Uterus (tissue), 4 donors: ENCODE measurements at places on chromosomes 2 and 18.

GRCh38 chr18:10771053-10771709 lies 245.4 kb downstream of the NAPG start:
- no peak for DNase-seq

DNA sequence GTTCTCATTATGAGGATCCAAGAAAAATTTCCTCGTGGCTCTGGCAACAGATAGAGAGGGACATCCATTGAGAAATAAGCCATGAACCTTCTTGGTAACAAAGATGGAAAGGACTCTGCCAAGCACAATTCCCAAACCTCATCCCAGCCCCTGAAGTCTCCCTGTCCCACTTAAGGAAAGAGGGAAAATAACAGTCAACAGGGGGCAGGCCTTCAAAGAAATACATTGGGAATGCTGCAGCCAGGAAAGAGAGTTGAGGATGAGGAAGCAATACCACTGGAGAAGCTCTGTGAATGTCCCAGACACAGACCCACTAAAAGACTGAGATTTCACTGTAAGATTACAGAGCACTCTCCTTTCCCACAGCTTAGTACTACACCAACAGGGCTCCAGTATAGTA lies 93.2 kb downstream of the CD226 start:
- no peak for DNase-seq

GRCh38 chr2:210190345-210190744 lies 19.1 kb upstream of the KANSL1L start:
- DNase-seq, result no peak

DNA sequence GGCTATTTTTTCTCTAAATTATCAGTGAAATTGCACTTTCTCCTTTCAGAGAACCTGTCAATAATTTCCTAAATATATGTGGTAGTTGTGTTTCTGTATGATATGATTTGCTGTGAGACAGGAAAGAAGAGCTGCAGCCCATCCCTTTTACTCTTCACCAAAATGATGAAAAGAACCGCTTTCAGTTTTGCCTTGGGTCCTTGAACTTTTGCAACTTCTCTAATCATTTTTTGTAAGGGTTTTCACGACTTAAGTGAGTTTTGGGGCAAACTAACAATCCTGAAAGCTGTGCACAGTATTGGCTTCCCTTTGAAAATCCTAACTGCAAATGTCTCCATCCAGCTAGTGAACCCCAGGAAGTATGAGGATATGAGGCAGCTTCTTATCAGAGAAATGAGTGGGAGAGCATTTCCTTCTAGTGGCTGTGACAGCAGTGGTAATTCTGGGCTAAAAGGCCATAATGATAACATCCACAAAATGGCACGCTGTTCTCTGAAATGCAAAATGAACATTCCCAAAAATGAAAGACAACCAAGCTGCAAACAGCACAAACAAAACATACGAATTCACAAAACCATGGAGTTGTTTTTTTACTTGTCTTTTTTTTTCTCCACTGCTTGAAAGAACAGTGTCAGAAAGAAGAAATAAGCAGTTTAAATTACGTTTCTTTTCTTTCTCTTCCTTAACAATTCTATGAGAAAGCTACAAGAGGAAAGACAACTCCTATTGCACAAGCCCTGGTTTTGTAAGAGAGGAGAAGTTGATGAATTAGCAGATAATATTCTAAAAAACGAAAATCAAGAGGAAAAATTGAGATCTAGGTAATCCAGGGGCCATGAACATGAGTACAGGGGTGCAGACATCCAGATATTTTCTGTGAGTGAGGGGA lies 1291.6 kb upstream of the ZEB2 start:
- no peak for DNase-seq

DNA sequence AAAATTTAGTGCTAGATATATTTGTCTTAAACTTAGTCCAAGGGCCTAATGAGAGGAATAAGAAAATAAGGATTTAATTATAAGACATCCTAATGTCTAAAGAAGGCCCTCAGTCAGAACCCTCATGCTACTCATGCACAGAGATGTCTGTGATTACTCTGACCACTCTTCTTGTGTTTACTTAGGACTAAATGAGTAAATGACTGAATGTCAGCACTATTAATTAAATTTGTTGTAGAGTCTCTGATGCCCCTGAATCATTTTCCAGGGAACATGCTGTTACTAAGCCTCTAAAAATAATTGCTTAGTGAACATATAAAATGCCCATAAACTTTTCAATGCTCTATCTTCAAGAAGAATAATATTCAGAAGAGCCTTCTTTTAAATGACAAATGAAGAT lies 32.4 kb downstream of the GULP1 start:
- DNase-seq, result no peak

DNA sequence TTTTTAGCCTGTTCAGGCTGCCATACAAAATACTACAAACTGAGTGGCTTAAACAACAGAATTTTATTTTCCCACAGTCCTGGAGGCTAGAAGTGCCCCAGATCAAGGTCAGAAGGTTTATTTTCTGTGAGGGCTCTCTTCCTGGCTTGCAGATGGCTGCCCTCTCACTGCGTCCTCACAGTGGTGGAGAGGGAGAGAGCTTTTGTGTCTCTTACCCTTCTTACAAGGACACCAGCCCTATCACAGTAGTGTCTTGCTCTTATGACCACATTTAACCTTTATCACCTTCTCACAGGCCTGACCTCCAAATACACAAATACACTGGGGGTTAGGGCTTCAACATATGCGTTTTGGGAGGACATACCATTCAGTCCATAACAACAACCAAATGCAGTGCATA lies 11.7 kb downstream of the WDR7 start:
- no peak for DNase-seq

DNA sequence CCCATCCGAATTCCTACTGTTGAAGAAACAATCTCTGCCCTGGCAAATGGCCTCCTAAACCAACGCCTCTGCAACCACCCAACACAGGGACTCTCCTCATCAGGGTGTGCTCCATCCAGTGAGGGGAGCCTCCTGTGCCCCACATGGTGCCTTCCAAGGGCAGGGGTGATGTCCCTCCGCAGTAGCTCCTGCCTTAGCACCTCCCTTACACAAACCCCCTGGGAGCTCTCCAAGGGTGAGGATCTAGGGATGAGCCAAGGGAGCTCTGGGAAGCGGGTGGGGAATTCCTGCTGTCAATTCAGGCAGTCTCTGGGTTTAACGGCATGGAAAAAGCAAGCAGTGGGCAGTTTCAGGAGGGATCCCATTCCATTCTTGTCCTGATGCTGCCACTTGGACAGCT lies 3.8 kb downstream of the GALNT14 start:
- no peak for DNase-seq

- no peak for DNase-seq
Observed at GRCh38 chr2:184938221-184938985, 340.1 kb downstream of the ZNF804A start.

GRCh38 chr2:84676295-84676694 lies 160.0 kb downstream of the DNAH6 start:
- DNase-seq, result no peak

DNA sequence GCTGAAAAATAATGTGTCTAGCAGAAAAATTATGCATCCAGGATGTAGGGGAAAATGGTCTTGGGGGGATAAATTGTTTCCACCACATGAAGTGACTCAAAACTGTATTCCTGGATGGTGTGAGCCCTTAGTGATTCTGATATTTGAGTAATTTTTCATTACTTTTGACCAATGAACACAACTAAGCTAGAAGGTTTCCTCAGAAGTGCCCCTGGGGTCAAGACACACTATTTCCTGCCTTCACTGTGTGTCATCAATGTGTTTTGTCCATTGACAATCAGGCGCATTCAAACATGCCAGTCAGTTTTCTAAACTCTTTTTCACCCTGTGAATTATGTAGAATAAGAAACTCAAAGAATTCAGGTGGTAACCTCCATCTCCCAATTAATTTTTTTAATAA lies 130.5 kb upstream of the REG3G start:
- no peak for DNase-seq

GRCh38 chr2:227480528-227480927 lies 8.6 kb downstream of the AGFG1 start:
- DNase-seq, result no peak

DNA sequence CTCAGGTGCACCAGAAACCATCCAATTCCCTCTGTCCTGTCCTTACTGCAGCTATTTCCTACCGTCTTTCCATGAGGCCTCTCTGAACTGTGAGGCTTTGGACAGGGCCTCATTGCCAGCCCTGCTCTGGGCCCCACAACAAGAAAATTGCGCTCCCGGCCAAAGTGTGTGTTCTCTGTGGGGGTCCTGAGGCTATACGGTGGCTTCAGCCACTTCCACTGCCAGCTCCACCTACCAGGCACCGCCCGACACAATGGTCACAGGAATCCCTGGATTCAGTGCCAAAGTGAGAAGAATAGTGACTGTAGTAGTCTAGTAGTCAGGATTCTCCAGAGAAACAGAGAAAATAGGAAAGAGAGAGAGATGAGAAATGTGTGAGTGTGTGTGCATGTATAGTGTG lies 140.2 kb downstream of the IRS1 start:
- no peak for DNase-seq

- DNase-seq, result no peak
Observed at GRCh38 chr2:137369106-137369505, 595.2 kb upstream of the HNMT start.

- DNase-seq, result no peak
Observed at GRCh38 chr2:128686881-128687555, 368.4 kb upstream of the HS6ST1 start.

DNA sequence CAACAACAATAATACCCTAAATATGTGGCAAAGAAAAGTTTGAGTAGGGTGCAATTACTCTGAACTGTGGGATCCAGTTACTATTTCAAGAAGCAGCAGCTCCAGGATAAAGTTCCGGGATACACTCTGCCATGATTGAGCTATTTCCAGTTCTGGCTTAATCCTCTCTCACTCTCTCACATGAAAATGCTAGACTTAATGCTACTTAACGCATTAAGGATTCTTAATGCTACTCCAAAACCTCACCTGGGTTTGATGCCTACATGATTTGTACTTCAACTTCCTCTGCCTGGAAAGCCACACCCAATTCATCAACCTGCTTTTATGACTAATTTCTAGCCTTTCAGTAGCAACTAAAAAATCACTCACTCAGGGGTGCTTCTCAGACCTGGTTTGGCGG lies 151.1 kb upstream of the HNMT start:
- DNase-seq, result no peak

- DNase-seq, result no peak
Observed at GRCh38 chr2:137826373-137827372, 137.6 kb upstream of the HNMT start.

DNA sequence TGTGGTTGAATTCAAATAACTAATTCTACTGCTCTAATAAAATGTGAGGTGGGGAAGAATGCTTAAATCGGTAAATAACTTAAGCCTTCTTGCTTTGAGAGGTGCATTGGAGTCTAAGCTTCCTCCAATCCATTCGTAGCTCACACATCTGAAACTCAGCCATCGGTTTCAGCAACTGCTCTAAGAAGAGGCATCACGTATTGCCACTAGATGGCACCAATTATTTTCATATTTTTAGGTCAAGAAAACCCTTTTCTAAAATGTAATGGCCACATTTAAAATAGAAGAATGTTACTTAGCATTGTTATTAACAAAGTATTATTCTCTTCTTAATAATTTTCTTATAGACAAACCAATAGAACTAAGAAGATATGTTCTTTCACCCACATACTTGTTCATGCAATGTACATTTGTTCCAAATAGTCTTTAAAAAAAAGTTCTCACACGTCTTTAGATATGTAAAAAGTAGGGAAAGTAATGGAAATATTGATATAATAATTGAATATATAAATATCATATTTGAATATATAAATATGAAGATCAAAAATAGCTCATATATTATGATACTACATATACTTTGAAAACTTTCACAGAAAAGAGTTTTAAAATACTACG lies 229.8 kb downstream of the CCDC178 start:
- no peak for DNase-seq

- no peak for DNase-seq
Observed at GRCh38 chr2:26169681-26170414, 3.0 kb upstream of the GAREM2 start.

DNA sequence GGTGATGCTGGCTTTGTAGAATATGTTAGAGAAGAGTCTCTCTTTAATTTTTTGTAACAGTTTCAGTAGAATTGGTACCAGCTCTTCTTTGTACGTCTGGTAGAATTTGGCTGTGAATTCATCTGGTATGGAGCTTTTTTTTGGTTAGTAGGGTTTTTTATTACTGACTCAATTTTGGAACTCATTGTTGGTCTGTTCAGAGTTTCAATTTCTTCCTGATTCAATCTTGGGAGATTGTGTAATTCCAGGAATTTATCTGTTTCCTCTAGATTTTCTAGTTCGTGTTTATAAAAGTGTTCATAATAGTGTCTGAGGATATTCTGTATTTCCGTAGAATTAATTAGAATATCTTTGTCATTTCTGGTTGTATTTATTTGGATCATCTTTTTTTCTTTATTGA lies 943.5 kb downstream of the TRIB2 start:
- no peak for DNase-seq

DNA sequence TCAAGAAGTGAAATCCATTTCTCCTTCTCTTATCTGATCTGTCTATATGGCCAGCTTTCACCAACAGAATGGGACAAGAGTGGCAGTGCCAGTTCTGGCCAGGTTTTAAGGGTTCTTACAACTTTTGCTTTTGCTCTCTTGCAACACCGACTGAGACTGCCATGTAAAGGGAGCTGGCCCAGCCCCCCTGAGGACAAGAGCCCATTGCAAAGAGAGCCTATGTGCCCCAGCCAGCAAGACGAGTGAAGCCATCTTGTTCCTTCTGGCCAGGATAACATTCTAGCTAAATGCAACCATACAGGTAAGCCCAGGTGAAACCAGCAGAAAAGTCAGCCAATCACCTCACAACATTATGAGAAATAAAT lies 101.0 kb upstream of the RND3 start:
- DNase-seq, result no peak

DNA sequence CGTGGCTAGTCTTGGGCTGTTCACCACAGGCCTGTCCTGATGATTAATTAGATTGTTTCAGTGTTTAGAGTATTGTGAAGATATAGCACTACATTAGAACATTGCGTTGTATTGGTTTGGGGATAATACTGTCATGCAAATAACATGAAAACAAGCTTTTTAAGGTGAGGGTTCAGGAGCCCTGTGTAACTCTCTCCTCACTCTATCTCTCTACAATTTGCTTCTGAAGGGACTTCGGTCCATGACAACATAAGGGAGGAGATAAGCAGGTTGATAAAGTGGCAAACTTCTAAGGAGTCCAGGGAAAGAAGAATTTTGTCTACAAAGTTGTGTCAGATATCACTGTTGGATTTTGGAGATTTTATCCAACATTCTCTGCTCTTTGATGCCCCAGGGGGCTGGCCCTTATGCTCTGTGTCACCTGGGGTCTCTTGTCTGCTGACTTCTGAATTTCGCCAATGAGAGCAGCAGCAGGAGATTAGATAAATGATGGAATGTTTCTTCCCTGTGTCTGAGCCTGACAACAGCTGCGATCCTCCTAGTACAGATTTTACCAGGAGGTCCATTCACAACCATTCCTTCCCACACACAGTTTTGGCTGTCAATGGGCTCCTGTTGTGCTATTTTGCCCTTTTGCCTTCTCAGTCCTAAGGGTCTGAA lies 3.3 kb downstream of the TNP1 start:
- DNase-seq, result no peak

DNA sequence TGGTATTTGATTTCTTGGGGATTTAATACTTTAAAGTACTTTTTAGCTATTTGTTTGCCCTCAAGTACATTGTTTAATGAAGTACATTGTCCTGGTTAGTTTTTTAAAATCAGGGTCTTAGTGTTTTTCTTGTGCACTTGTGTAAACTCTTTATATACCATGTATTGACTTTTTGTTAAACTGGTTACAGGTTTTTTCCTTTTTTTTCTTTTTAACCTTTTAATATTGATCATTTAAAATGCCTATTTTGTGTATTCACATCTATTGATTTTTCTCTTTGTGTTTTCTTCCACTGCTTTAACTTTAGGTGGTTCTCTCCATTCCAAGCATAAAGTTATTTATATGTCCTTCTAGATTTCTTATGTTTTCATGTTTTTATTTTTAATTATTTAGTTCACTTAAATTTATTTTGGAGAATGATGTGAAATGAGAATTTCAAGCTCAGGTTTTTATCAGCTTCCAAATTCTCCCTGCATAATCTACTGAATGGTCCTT lies 84.5 kb upstream of the MYCN start:
- DNase-seq, result no peak
